ENCODE measurements at places on chromosomes 16 and 17. TPM values are rescaled to one million over a fixed set of nuclear protein-coding genes. Genes with fewer than 3 reads are reported as not detected.

IRX3 gene
- total RNA-seq: 4.4 TPM

FAM83G gene
- total RNA-seq: 10.9 TPM

PRSS33 gene
- not detected for total RNA-seq

CCDC78 gene
- 1.0 TPM for total RNA-seq

TNRC6C gene
- 31.0 TPM for total RNA-seq

TBC1D3 gene
- total RNA-seq: not detected

KDM6B gene
- 21.0 TPM for total RNA-seq

WFDC1 gene
- 48.7 TPM for total RNA-seq

OR2C1 gene
- total RNA-seq: not detected

KRT36 gene
- total RNA-seq: not detected

BIRC5 gene
- total RNA-seq: 1.7 TPM

KRT33B gene
- total RNA-seq: not detected

SLC38A8 gene
- total RNA-seq: not detected

DNA sequence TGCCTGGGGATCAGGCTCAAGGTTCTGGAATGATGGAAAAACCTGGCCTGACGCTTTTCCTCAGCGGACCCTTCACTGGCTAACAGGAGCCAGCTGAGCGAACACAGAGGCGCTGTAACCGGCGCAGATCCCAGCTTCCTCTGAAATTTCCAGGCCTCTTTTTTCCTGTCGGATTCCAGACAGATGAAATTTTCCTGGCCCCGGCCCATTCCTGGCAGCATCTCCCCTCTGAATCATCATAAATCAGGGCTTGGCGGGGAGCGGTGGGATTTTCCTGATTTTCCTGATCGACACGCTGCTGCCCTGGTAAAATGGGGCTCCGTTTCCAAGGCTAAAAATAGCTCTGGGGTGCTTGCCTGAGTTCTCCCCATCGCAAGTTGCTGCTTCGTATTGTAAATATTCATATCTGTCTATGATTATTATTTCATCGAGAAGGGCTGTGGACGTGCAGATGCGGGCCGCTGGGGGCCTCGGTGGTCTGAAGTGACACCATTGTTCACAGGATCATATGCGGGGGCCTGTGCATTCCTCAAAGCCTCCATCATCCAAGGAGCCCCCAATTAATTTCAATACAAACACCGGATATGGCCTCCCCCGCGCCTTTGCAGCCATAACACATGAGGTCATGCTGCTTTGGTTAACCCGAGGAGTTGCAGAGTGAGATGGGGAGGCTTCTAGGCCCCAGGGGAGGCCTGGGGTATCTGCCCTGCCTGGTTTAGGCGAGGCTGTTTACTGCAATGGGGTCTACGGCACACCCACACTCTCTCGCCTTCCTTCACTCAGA is 45.8 kb upstream of the ETV4 start:
- DNase-seq: peak; percentile 93

- no peak for DNase-seq
Observed at GRCh38 chr17:59620518-59621259, 994 bp downstream of the CLTC start.

DNA sequence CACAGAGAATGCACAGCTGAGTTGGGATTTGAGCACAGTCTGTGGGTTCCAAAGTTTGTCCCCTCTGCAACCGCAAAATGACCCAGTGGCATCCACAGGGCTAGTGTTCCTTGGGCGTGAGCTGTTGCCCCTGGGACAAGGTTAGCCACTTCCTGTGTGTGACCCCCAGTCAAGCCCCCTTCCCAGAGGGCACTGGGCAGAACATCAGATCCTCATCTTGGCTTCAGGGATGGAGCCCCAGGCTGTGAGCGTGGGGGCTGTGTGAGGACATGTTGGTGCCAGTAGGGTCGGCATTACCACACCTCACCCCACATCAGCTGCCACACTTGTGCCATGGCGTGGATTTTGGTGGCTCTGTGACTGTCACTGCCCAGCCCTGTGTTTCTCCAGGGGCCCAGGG is 55.3 kb downstream of the USP22 start:
- DNase-seq: no peak

GRCh38 chr17:82930043-82930923 is 90.5 kb upstream of the ZNF750 start:
- peak; percentile 76 for DNase-seq

DNA sequence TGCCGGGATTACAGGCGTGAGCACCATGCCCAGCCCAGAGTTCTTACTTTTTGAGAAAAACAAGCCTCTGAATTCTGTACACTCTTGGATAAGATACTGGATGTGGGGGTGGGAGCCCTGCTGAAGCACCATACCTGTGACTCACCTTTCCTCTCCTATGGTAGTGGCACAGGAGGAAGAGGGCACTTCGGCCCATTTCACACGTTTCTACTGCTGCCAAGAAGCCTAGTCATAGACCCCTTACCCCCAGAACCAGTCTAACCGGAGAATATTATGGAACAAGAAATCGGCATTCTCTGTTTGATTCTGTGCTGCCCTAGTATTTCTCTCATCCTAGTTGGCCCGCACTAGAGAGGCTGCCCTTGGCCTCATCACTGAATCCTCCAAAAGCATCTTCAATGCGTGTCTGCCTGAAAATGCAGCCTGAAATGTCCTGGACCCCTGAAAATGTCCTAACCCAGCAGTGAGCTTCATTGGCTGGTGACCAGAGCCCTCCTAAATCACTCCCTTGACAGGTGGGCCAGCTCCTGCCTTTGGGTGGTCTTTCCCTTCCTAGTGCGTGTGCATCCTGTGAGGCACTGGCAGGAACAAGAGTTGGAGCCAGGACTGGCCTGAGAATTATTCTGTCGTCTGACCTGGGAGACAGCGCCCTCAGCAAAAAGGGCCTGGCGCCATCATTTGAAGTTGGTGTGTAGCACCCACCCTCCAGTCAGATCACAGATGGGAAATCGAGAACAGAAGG is 37.9 kb downstream of the NDEL1 start:
- no peak for DNase-seq

DNA sequence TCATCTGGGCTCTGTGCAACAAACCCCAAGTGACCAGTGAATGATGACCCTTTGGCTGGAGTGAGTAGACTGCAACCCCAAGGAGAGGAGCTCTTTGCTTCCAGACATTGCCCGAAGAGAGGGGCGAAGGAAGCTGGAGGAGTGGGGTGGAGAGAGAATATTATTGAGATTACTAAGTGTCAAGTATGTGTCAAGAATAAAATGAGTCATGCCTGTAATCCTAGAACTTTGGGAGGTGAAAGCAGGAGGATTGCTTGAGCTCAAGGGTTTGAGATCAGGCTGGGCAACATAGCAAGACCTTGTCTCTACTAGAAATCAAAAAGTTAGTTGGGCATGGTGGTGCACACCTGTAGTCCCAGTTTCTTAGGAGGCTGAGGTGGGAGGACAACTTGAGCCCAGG is 142.0 kb upstream of the CCL2 start:
- no peak for DNase-seq

- no peak for DNase-seq
Observed at GRCh38 chr16:76729525-76729924, 452.3 kb downstream of the CNTNAP4 start.

DNA sequence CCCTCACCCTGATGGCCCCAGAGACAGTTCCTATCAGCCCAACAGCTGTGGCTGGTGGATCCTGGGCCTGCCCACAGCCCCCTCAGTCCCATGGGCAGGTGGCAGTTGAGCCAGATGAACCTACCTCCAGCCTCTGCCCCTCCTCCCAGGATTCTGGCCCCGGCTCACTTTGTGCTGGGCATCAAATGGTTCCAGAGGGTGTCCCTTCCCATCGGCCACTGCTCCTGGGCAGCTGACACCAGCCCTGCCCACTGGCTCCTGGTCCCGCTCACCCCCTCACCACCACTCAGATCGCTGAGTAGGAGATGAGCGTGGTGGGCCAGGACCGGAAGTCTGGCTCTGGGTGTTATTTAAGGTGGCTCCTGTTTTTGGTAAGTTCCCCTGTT is 2.0 kb downstream of the TTYH2 start:
- no peak for DNase-seq

DNA sequence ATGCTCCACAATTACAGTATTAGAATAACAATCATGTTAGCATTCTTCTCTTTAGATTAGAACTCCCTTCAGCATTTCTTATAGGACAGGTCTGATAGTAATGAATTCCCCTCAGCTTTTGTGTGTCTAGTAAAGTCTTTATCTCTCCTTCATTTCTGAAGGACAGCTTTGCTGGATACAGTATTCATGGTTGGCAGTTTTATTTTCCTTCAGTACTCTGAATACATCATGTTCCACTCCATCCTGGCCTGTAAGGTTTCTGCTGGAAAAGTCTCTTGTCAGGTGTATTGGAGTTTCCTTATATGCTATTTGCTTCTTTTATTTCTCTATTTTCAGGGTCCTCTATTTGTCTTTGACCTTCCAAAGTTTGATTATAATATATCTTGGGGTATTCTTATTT is 4.0 kb upstream of the ABCA10 start:
- no peak for DNase-seq

GRCh38 chr16:5979905-5980550 is 882.4 kb upstream of the EEF2KMT start:
- no peak for DNase-seq

- no peak for DNase-seq
Observed at GRCh38 chr16:30511509-30511908, 14.9 kb downstream of the ZNF768 start.

- no peak for DNase-seq
Observed at GRCh38 chr17:81148571-81148970, 16.7 kb upstream of the PVALEF start.

GRCh38 chr16:67444259-67445125 is 13.6 kb downstream of the HSD11B2 start:
- no peak for DNase-seq

DNA sequence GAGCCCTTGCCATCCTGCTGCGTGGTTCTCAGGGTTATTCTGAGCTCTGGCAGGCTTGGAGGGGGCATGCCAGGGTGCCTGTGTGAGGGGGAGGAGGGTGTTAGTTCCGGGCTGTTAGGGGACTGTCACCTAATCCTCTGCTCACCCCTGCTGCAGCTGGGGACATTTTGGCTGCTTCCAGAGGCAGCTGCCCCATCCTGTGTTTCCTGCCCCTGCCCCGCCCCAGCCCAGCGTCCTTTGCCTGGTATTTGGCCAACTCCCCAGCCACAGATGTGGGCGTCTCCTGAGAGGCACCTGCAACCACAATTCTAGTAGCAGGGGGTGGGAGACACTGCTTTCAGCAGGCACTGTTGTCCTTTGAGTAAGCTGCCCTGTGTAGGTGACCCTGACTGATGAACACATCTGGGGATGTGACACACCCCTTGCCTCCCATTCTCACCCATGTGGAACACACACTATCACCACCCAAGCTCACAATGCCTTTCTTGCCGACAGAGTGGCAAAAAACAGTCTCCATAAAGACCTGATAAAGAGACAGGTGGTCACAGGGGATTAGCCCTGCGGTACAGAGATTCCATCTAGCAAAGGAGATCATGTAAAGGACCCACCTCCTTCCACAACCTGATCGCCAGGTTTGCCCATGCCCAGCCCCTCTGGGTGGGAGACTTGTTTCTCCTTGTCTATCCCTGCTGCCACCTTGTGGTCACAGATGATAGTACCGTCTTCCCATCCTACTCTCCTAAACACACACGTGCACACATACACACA is at the start of gene CHRNE:
Gene CHRNE, minus strand, starts transcription at position 48 of the 768 bp plus-strand sequence. Its CDS starts 35 bp downstream, at position 13.
- DNase-seq: no peak

DNA sequence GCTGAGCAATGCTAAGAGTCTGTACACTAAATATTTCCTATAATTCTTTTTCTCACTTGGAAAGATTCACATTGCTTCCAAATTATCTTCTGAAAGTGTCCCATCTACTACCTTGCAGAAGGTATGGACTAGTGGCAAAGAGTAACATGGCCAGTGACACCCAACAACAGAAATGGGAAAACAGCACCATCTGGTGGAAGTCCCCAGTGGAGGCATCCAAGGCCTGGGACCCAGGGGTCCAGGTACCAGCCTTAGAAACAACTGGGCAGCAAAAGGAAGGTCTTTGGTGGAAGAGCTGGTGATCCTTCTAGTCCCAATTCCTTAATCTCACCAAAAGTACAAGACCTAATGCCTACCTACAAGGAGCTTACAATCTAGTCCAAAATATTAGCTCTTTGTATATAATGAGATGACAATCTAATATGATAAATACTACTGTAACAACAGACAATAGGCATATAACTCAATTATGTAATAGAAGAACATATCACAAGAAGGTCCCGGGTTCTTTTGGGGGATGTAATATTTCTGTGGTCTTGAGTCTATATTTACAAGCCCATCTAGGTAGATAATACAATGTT is 55.3 kb downstream of the SKAP1 start:
- no peak for DNase-seq

DNA sequence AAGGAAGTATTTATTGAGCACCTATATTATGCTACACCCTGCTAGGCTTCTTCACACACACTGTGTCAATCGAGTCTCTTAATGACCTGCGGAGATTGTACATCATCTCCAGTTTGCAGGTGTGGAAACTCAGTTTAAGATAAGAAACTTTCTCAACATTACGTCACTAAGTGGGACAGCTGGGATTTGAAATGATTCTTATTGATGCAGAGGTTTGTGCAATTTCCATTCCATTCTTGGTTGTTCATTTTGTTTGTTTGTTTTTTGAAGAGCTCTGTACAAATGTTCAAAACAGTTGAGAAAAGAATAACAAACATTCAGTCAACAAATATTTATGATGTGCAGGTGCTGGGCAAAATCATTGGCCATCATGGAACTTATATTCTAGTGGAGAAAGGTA is 84.8 kb downstream of the MAP2K6 start:
- no peak for DNase-seq

- no peak for DNase-seq
Observed at GRCh38 chr16:87724490-87725291, 41.1 kb downstream of the KLHDC4 start.

DNA sequence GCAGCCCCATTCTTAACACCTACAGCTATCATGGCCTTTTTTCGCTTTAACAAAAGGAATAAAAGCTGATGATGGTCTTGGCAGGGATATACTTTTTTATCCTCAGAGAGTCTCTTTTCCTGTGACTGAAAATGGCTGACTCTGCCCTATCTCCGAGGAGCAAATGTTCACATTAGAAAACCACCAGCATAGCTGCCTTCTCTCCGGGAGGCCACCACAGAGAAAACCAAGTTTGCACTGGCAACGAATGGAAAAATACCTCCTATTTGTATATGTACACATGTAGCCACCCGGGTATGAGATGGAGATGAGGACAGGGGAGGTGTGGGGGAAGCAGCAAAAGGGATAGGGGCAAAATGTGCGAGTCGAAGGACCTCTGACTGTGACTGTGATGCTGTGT is 88.2 kb downstream of the STX8 start:
- DNase-seq: no peak

DNA sequence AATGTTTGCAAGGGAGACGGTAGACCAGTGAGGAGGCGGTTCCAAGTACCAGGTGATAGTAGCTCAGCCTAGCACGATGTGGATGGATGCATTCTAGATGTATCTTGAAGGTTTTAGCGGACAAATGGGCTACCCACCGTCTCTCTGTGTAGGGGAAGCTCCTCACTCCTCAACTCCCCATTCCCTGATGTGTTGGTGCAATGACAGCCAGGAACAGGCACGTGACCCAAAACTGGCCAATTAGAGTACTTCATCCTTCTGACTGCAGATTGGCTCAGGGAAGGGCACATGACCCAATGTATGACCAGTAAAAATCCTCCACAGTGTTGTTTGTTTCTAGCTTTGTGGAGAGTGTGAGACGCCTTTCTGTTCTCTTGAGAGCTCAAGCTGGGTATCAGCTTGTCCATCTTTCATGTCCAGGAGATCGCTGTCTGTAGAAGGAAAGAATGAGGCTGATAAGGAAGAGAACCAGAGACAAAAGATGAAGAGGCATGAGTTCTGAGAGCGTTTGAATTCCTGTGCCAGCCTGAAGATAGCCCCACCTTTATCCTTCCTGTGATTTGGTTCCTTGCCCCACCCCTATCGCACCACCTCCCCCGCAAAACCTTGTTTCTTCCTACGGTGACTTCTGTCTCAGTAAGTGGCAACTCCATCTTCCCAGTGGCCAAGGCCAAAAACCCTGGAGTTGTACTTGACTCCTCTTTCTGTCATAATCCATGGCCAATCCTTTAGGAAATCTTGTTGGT is 2.3 kb upstream of the BORCS6 start:
- no peak for DNase-seq

All from posterior vena cava (tissue), 2 donors.